ENCODE measurements at places on chromosomes 16 and 17. TPM values are rescaled to one million over a fixed set of nuclear protein-coding genes. Genes with fewer than 3 reads are reported as not detected.

PERCC1 gene
- total RNA-seq = not detected

MRPL58 gene
- total RNA-seq = 57.5 TPM

CTRB2 gene
- not detected for total RNA-seq

RASD1 gene
- 2.0 TPM for total RNA-seq

GNAO1 gene
- under 0.01 TPM for total RNA-seq

Measured in uterine smooth muscle cell (primary cell).